ENCODE measurements at places on chromosomes 6 and 20.

GRCh38 chr20:62232770-62233645 is 5.3 kb upstream of the OSBPL2 start:
- no peak for DNase-seq

DNA sequence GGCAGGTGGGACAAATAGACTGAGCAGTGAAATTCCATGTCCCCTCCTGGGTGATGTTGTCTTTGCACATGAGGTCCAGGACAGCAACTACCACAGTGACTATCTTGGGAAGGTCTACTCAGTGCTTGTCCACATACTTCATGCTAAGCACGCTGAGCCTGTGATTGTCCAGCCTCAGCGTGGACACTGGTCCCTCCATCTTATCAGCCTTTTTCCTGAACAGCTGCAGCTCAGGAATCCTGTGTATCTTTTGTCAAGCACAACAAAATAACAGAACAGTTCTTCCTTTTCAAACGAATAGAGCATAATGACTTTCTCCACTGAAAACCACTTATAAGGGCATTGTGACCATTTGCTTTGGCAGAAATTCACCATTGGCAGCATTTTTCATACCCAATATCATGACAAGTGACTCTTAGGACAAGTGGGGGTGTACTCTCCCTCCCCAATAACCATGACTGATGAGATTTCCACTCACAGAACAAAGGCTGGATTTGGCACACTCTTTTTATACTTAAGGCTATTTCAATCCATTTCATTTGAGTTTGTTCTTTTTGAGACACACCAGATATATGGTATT is 90.3 kb downstream of the FYN start:
- no peak for DNase-seq

DNA sequence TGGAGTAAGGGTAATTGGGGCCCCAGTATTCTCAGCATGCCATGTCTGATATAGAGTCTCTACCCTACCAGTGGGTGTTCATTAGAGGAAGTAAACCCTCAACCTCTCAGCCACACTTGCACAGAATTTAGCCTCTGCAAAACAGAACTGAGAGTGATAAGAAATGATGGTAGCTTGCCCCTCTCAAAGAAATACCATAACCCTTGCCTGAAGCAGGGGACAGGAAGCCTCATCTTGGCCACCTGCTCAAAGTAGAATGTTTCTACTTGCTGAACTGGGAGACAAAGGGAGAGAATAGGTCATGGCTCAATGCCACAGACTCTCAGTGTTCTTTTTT is 33.7 kb downstream of the SPTLC3 start:
- DNase-seq, result no peak

DNA sequence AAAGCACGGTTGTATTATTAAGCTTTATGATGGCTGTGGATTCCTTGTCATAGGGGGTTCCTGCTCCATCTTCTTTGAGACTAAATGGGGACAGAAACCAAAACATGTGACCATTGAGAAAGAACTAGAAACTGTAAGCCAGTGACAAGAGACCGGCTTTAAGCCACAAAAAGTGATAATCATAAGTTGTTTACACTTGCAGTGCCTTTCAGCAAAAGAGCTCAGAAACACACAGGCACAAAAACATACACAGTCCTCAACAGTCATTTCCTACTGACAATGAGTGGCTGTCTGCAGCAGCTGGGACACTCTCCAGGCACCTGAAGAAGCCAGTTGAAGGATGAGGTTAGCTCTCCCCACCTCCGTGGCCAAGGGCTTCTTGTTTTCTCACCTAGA is 20.0 kb upstream of the UBE2J1 start:
- DNase-seq, result no peak

DNA sequence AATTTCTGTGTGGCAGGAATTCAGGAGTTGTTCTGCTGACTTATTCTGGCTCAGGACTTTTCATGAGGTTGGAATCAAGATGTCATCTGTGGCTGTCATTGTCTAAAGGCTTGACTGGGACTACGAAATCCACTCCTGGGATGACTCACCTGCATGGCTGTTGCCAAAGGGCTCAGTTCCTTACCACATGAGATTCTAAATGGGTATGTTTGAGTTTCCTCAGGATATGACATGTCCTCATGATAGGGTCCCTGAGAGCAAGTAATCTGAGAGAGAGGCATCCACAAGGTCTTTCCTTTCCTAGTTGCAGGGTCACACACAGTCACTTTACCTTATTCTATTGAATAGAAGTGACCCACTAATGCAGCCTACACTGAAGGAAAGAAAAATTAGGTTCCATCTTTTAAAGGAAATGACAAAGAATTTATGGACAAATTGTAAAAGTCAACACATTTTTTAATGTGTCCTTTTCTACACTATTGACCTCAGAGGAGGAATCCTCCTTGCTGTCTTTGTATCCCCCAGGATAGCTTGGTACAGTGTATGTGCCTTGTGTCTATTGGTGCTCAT is 1025.0 kb upstream of the GJE1 start:
- DNase-seq, result no peak

DNA sequence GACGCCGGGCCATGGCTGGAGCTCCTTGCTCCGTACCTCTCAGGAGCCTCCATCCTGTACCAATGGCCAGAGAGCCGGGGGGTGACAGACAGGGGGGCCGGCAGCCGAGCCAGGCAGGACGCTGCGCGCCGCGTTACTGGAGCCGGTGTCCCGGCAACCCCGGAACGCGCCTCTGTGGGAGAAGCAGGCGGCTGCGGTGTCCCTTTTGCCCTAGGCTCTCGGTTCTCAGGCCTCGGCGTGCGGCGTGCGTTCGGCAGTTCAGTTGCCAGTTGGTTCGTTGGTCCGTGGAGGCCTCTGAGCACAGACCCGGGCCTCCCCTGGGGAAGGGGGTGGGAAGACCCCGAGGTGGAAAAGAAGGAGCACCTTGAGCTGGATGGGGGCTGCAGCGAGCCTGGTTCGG is at the start of gene SPATS1:
TSS of gene SPATS1 (plus strand) at position 162 of the 400 bp plus-strand sequence. CDS start 446 bp downstream, outside the sequence.
- DNase-seq, result no peak

DNA sequence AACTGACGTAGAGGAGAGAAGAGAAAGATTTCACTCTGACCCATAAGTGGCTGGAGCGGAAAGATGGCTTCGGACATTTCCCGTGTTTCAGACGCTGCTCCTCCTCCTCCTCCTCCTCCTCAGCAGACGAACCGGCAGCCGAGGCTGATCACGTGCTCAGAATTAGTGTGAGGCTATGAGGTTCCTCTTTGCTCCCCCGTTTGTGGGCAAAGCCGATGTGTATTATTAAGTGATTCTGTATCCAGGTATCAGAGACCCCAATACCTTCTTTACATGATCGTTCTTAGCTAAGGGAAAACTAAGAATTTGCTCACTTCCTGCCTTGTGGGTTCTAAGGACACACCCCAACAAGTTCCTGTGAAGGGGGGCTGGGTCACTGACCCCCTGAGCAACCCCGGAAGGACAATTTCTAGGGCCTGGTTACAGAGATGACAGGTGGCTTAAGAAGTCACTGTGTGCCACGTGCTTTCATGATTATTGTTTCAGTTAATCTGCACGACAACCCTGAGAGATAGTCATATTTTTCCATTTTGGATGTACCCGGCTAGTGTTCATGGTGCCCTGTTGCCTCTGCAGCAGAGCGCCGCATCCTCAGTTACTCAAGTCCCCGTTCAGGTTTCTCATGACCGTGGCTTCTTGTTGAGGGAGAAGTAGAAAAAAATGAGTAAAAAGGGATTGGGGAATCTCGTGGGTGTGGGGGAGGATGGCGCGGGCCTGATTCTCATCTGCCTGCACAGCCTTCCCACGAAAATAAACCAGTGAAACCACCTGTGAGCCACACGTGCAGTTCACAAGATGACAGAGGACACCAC is 671.8 kb downstream of the QKI start:
- no peak for DNase-seq

DNA sequence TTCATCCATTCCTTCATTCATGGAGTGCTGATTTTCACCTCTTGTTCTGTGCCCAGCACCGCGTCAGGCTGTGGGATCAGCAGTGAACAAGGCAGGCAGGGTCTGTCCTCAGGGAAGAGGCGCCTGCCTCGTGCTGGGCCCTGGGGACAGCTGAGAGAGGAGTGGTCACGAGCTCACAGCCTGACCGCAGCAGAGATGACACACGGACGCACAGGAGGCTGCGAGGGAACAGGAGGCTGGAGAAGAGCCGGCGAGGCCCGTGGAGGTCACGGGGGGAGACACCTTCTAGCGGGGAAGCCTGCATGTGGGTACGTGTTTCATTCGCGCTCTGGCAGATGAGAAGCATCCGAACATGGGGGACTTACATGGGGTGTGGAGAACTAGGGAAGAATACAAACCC is 27.5 kb downstream of the PXDC1 start:
- no peak for DNase-seq

- no peak for DNase-seq
Observed at GRCh38 chr6:105326216-105326615, 76.7 kb downstream of the PREP start.

DNA sequence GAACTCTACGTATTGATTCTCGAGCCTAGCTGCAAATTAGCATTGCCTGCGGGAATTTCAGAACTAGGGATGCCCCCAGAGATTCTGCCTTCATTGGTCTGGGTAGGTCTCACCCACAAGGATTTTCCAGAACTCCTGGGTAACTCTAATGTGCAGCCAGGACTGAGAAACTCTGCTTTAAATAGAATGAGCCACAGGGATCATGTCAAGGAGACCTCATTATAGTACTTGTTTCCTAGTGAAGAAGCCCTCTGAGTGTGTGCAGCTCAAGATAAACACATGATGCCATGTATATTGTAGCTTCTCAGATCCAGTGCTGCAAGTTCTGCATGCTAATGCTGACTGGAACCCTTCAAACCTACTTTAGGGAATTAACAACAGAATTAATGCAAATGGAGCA is 179.2 kb downstream of the PHACTR1 start:
- no peak for DNase-seq

- DNase-seq, result no peak
Observed at GRCh38 chr6:147618927-147619326, 110.4 kb downstream of the SAMD5 start.

- no peak for DNase-seq
Observed at GRCh38 chr6:3777730-3778461, 26.4 kb upstream of the PXDC1 start.

DNA sequence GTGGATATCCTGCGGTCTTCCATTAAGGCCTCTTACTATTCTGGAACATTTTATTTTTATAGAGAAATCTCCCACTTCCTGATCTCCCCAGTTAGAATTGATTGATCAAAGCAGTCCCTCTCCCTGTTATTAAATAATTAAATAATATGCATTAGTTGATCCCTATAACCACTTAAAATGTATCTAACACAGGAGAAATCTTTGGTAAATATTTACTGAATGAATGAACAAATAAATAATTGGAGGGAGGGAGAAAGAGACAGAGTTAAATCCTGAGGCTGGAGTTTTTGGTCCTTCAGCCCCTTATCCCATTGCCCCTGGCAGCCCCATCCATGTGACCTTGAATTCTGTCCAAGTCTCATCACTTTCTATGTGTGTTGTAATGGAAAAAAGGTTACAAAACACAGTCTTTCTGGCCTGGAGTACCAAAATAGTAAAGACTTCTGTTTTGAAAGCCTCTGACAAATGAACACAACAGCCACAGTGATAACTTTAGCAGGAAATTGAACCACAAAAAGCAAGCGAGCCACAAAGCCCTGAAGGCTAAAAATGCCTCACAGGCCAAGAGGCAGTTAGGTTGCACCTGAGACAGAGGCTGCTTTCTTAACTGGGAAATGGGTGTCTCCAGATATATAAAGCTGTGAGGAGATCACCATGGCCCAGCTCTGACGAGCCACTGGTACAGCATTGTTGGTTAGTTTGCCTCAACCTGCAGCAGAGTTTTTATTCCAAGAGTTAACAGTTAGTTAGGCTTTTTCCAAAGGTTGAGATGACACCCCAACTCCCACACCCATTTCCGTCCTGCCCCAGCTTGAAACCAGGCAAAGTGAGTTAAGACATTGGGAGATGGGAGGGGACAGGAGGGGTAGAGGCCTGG is 11.3 kb downstream of the NT5E start:
- no peak for DNase-seq

DNA sequence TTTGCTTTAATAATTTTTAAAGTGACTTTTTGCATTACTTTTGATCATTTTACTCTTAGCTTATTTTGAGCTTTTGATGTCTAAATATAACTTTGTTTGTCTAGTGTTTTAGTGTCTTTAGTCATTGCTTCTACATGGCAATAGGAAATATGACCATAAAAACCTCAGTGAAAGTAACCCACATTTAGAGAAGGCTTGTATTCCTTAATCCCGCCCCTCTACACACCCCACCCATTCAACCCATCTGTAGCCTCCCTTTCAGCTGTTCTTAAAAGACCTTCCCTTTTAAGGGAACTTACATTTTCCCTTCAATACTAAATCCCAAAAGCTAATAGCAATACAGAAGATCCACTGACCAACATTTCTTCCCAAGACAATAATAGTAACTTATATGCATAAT is 225.4 kb downstream of the LAMA2 start:
- DNase-seq, result no peak

DNA sequence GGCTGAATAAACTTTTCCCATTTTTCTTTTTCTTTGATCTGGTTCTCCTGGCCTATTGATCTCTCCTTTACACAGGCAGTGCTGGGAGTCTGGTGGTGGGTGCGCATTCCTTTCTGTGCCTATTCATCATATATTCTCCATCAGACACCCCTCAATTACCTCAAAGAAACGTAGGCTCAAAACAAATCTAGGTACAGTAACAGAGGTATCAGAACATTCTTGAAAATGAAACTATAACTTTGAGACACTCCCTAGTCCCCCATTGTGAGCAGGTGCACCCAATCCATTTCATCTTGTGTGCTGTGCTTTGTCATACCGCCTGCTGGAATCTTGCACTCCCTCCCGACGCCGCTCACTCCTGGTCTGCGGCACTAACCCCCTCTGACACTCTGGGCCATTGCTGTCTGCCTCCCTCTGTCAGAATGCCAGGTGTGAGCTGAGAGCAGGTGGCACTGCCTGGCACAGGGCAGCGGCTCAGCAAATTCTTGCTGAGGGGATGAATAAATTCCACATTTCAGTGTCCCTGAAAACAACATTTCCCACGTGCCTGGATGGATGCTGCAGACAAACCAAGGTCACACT is 303.4 kb upstream of the EXOC2 start:
- no peak for DNase-seq

- DNase-seq, result no peak
Observed at GRCh38 chr6:150967381-150967780, 101.9 kb downstream of the MTHFD1L start.

GRCh38 chr6:121247386-121247785 is 86.9 kb downstream of the TBC1D32 start:
- DNase-seq, result peak; percentile 81

Measured in OCI-M1 (cell line).